ENCODE measurements at places on chromosomes 16 and 17. TPM values are rescaled to one million over a fixed set of nuclear protein-coding genes. Genes with fewer than 3 reads are reported as not detected.

- peak; percentile 31 for DNase-seq
Observed at GRCh38 chr17:52524096-52524637, 365.7 kb upstream of the CA10 start.

GRCh38 chr16:68082629-68083238 is 2.4 kb upstream of the NFATC3 start:
- no peak for DNase-seq

Gene MYADML2
- 0.10 TPM for polyA plus RNA-seq

Gene KRTAP2-1
- polyA plus RNA-seq = not detected

GRCh38 chr16:53434377-53435065 is at the start of gene RBL2:
Gene RBL2, plus strand, starts transcription at chr16:53434471. Its CDS starts 86 bp downstream, at chr16:53434557.
- DNase-seq = peak; percentile 82

DNA sequence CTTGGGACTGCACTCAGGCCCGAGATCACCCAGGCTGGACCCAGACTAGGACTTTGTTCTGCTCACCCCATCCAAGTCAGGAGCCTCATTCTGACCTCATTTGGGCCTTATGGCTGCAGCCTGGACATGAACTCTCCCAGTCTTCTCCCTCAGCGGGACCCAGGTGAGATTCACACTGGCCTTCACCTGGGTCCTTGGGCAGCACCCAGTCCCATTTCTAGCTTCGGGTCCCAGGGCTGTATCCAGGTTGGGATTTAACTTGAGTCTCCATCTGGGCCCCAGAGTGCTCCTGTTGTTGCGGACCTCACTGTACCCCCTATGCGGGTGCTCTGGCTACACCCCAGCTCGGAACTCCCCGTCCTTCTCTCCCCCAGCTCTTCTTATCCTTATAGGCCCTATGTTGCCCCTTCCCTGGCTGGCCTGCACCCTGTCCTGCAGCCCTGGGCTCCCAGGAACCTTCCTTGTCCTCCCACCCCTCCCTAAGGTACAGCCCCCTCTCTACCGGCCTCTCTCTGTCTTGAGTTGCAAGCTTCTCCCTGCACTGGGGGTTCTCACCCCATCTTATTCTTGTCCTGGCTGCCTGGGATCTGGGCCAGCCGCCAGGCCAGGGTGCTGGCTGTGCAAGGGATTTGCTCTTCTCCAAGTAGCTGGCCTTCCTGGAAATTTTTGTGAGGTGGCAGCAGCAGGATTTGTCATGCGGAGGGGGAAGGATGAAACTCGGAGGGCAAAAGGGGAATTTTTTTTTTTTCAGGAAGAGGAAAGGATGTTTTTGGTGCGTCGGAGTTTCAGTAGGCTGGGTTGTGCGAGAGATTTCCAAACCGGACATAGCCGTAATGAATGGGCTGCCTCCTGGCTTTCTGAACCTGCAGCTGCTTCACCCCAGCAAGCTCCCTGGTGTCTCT is 904 bp downstream of the MAP2K3 start:
- DNase-seq = no peak

DNA sequence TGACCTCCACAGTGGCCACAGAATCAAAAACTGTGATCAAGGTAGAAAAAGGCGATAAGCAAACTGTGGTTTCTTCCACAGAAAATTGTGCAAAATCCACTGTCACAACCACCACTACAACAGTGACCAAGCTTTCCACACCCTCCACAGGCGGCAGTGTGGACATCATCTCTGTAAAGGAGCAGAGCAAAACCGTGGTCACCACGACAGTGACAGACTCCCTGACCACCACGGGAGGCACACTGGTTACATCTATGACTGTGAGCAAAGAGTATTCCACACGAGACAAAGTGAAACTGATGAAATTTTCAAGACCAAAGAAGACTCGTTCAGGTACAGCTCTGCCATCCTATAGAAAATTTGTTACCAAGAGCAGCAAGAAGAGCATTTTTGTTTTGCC is 83.6 kb downstream of the C17orf58 start:
- DNase-seq = no peak

DNA sequence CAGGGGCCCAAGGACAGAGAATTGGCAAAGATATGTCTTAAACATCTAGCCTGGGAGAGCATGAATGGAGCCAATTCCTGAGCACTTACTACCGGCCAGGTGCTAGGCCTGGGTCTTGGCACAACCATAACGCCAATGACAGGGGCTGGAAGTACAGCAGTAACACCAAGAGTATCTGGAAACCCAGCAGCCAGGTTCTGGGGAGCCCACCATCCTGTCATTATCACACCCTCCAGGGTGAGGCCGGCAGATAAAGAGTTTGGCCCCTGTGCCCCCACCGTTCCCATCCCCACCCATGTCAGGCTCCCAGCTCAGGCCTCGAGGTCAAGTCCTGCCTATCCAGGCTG is 508 bp upstream of the TMC8 start:
- DNase-seq = no peak

DNA sequence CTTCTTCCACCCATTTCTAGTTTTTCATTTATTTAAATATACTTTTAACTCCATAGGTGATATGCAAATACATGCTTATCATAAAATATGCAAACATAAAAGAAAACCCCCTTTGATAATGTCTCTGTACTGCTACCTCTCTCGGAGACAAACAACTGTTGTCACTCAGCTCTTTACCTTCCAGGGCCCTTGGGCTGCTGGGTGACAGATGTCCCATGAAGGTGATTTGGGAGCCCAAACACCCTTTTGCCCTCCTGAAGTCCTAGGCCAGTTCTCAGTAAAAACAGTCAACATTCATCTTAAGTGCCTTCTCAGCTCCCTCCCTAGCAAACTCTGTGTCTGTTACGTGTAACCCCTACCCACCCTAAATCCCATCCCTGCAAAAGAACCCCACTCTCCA is 37.5 kb downstream of the CHD9 start:
- DNase-seq = no peak

Gene IGSF6
- 6.2 TPM for polyA plus RNA-seq

Measured in right lung (tissue), 10 donors.